ENCODE measurements at places on chromosomes 2 and 18.

DNA sequence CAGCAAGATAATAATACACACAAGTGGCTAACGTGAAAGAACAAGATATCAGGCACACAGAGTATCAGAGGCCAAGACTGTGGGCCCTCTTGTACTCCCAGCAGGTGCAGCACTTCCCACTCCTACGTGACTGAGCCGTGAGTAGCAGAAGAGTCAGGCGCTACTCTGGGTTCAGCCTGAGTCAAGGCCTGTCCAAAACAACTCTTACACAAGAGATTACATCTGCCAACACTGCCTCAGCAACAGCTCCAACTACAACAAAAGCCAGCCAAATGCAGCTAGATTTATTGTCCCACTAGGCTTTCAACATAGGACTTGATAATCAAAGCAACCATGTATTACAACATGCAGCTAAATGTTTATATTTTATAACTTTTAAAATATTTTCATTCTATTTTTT is 56.2 kb downstream of the ITSN2 start:
- DNase-seq: peak; percentile 95

DNA sequence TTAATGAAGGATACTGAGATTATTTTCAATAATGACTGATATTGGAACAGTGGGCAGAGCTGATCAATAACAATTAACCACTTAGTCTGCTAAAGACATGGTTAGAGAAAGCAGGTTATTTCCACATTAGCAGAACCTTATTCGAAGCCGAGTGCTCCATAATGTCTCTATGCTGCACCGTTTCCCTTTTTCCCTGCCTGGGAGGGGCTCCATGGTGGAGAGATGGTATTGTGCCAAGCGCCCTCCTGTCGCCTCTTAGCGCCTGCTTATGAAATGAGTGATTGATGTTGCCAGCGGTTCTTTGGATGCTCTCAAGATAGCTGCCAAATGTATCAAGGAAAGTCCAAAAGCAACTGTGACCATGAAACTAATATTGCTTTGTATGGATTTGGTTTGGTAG is 34.6 kb upstream of the INSIG2 start:
- DNase-seq: no peak

DNA sequence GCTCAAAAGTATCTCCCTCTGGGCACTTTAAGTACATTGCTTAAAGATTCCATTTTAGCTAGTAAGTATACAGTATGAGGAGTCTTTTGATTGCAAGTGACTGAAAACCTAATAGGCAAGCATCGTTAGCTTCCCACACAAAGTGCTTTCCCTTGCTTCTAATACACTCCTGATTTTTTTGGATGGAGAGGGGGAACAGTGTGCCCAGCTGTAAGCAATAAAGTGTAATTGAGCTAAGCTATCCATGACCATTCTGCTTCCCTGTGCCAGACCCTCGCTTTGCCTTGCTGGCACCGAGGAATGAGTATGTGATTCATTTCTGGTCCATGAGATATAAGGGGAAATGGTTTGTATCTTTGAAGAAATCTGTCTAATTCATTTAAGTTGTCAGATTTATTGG is 3.8 kb upstream of the ZNF24 start:
- DNase-seq: no peak

- no peak for DNase-seq
These were observed 106.9 kb upstream of the SLC8A1 start for GRCh38 chr2:40558761-40559160.

DNA sequence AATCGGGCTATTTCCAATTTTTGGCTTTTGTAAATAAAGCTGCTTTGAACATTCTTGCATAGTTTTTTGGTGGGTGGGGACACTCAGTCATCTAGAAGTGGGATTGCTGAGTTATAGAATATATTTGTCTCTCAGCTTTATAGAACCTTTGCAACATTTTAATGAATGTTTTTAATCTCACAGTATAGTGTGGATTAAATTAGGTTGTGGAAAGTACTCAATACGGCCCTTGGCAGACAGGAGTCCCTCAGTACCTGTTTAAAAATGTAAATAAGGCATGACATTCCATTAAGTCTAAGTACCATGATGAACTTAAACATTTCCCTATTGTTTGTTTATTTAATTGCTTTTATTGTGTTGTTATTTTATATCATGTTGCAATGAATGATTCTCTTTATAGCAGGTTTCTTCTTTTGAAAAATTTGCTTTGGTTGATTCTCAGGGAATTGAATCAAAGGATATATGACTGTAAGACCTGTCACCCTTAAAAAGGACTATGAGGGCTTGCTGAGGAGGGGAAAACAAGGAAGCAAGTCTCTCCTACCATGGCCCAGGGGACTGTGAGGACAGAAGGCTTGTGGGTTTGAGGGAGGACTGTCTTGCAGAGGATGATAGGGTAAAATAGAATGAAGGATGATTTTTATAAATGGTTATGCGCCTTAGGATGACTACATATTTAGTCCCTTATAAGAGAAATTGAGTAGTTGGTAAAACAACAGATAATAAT is 165.1 kb downstream of the RPIA start:
- DNase-seq: no peak

DNA sequence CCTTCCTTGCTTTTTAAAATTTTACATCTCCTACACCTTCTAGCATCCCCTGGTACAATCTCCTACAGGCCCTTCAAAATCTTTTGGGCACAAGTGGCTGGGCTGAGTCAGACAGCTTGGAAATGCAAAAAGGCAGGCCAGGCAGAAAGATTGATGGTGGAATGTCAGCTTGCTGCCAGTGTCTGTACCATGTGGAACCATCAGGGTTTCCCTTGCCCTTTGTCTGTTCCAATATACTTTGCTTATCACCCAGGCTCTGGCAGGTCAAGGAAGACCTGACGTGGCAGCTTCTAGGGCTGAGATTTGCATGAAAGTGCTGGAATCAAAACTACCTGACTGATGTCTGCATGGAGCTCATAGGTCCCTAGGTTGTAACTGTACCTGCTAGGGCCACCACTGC is 33.3 kb downstream of the GPR39 start:
- no peak for DNase-seq

- peak; percentile 0 for DNase-seq
These were observed 785.6 kb downstream of the NR4A2 start for GRCh38 chr2:155546721-155547555.

- no peak for DNase-seq
These were observed 75.6 kb upstream of the REG3A start for GRCh38 chr2:79235135-79235534.

DNA sequence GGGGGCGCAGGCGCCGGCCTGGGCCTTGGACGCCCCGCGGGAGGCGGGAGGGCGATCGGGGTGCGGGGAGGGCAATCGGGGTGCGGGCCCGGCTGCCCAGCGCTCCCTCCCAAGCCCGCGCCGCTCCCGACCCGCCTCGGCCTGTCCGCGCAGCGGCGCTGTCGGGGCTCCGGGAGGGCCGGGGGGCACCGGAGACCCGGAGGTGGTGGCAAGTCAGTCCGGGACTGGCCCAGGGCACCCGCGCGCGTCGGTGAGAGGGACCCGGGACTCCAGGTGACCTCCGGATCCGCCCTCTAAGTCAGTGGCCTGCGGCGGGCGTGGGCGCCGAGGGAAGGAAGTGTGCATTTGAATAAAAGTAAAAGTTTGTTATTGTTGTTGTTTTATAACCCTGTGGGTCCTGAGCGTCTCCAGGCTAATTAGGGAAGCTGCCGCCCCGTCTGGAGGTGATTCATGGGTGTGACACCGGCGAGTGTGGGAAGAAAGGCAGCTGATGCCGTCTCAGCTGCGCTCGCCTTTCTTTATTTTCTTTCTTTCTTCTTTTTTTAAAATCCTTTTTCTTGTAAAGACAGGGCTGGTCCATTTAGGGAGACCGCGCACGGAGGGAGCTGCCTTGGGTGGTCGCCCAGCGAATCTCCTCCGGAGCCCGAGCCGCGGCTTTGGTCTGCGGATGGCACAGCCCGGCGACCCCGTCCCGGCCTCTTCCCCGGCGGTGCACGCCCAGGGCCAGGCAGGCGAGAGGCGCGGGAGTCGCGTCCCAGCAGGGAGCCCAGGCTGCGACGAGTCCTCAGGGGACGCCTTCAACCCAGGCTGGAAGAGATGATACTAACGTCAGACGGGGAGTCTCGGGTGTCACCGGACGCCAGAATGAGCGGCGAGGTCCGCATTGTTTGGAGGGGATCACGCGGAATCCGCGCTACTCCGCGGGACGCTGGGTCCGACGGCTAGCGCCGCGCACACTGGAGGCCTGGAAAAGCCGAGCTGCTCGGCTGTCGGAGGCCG is 627 bp upstream of the CRACDL start:
- peak; percentile 20 for DNase-seq

GRCh38 chr2:23367760-23368159 is 17.2 kb upstream of the KLHL29 start:
- peak; percentile 74 for DNase-seq

DNA sequence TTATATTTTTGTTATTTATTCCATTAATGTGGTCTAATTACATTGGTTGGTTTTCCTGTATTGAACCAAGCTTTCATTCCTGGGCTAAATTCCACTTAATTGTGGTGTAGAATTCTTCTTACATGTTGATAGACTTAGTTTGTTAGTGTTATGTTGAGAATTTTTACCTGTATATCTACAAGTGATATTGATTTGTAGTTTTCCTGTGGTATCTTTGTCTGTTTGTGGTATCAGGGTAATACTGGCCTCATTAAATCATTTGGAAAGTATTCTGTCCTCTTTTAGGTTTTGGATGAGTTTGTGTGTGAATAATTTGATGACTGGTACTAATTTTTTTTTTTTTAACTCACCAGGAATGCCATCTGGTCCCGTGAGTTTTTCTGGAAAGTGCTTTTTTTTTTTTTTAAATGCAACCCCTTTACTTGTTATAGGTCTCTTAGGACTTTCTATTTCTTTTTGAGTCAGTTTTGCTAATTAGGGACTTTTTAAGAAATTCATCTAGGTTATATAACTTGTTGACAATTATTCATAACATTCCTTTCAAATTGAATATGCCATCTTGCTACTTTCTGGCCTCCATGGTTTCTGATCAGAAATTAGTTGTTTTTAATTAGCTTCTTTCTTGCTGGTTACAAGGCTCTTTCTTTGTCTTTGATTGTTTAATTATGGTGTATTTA is 232.8 kb downstream of the CCDC85A start:
- no peak for DNase-seq

- DNase-seq: no peak
These were observed 122.6 kb downstream of the PLB1 start for GRCh38 chr2:28618221-28619141.

DNA sequence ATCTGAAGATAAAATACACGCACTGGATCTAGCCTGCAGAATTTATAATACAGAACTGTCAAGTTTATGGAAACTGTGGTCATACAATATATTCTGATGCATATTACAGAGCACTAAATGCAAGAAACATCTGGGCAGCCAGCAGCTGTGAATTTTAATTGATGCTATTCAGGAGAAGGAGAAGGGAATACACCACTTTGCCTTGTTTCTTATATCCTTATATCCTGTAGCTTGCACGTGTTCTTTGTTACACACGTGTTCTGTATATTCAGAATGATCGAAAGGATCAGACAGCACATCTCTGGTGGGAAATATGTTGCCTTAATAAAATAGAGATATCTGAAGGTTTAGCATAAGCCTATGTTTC is 335.8 kb downstream of the AGPS start:
- no peak for DNase-seq

DNA sequence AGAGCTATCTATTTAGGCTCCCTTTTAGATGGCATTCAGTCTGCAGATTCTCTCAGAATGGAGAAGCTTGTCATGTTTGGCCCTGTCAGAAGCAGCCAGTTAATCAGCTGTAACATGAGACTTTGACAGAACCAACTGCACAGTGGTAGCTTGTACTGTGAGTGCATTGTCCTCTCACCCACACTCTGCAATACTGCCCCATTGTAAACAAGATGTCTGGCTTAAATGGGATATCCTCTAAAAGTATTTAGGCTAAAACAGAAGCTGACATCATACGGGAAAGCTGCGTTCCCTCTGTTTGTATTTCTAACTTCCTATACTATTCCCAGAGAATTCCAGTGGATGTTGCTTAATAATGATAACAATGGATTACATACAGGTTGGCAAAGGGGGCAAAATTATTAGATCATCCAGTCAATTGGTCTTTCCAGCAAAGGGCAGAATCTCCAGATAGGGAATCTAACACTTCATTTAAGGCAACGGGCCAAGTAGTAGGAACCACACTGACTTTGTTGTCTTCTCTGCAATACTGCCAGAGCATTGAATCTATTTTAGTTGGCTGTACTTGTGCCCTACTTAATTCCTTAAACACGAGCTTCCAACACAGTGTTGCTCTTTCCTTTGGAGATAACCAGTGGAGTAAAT is 15.4 kb upstream of the STAT4 start:
- peak; percentile 55 for DNase-seq

GRCh38 chr18:77061281-77061945 is 71.2 kb downstream of the MBP start:
- no peak for DNase-seq

GRCh38 chr2:71460595-71461303 is 7.4 kb downstream of the DYSF start:
- no peak for DNase-seq

GRCh38 chr18:56487801-56488200 is 150.6 kb downstream of the TXNL1 start:
- peak; percentile 7 for DNase-seq

DNA sequence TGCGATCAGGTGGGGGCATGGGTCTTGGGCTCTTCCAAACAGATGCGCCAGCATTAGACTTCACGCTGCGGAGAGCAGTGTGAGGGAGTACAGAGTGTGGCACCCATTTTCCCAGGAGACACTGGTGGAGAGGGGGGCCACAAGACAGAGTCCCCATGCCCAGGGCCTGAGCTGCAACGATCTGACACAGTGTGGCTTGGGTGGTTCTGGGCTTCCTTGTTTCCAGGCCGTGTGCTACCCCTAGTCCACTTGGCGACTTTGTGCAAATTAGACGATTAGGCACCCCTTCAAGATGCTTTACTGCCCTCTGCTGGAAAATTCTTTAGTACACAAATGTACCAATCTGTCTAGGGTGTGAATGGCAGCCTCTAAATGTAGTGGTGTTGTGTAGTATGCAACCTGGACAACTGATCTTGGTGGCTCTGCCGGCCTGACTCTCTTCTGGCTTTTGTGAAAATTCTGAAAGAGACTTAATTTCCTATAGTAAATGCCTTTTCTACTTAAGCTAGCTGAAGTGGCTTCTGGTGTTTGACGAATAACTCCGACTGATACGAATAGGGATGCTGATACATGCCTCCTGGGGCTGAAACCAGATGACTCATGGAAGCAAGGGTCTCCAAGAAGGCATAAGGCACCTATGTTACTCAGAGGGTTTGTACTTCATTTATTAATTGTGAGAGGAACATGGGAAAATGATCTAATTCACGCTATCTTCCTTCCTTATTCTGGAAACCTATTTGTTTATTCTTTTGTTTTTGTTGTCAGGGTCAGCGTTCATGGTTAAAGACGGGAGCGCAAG is 92.3 kb upstream of the SMAD2 start:
- DNase-seq: peak; percentile 85

DNA sequence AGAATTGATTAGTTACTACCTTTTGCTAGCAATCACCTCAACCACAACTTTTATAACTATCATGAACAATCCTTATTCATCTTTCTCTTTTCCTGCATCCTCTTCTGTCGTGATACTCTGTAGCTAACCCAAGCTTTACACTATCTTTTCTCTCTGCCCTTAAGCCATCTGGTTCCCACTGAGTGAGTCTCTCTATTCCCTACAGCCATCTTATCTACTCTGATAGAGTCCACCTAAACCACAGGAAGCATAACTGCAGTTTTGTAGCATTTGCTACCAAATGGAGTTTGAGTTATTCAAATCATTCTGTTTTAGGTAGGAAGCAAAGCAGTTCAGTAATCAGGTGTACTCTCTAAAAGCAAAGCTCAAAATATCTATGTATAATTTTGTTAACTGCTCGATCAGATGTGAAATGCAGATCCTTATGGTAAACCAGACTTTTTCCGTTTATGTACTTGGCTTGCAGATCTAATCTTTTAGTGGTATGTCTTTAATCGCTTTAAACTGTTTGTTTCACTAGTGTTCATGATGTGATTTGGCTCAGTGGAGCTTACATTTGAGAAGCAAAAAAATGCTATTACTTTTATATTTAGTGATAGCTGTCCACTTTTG is 91.0 kb downstream of the CSRNP3 start:
- DNase-seq: no peak

Data from cardiac fibroblast (primary cell).